Caco-2 (cell line): ENCODE measurements at places on chromosomes 1 and 21. TPM values are rescaled to one million over a fixed set of nuclear protein-coding genes. Genes with fewer than 3 reads are reported as not detected.

DNA sequence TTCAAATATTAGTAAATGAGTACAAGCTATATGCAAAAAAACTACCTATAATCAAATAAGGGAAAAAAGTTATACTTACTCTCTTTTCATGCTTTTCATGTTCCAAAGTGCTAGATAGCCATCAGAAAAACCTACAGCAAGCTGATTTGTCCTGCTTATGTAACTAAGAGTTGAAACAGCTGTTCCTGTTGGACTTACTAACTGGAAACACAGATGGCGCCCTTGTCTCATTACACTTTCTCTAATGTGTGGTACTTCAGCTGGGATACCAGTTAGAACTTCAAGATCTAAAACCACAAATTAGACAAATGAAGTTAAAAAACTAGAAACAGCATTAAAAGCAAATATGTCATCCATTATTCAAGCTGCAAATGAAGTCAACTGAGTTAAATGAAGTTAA, 24.3 kb downstream of the AHCTF1 start:
- DNase-seq, result no peak

GRCh38 chr1:44151332-44151731, 9.9 kb upstream of the KLF18 start:
- DNase-seq, result no peak

DMRTA2 gene
- 3.1 and 3.4 TPM in 2 replicates for total RNA-seq

CD34 gene
- not detected in 2 replicates for total RNA-seq

GRCh38 chr1:20187813-20188454, 1.6 kb upstream of the PLA2G2C start:
- no peak for DNase-seq

DNA sequence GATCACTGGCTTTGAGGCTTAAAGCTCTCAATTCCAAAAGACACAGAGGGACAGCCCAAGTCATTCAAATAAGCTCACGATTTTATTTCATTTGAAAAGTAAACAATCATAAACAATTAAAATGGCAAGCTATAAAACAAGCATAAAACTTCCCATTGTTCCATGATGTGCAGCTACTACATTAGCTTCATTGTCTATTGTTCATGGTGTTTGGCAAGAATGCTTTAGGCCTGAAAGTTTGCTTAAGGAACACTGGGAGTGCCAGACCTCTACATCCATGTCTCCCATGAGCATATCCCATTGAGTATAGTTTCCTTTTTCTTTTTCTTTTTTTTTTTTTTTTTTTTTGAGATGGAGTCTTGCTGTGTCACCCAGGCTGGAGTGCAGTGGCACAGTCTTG, 286.1 kb upstream of the ESRRG start:
- no peak for DNase-seq

CASQ2 gene
- total RNA-seq, result 0.18 TPM in 1 of 2 replicates, not detected in the other

- DNase-seq, result no peak
These were observed 885.7 kb downstream of the PLA2G4A start for GRCh38 chr1:187714470-187714869.

DNA sequence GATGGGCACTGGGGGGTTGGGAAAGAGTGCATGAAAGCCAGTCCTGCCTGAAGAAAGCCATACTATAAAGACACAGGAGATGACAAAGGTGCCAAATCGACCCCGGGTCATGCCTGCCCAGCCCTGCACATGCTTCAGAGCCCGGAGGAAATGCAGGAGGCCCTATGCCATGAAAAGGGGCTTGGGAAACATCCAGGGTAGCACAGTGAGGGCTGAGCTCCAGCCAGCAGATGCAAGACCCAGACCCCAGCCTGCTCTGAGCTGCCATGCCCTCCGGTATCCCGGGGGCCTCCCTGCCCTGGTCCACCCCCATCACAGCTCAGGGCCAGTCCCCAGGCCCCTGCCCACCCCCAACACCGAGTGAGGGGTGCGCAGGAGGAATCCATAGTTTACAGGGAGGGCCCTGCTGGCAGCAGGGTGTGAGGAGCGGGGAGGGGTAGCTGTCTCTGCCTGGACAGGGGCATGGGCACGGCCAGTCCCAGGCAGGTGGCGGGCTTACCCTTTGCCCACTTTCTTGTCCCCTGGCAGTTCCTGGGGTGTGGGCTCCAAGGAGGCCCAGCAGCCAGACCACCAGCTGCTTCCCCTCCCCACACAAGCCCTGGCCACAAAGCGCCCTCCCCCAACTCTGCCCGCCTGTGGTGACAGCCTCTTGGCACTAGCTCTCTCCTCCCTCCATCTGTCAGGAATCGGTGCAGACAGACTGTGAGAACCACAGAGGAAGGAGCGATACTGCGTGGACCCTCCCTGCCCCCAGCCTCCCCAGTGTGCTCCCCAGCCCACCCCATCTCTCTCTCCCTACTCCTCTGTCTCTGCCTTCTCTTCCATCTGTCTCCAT, 16.8 kb downstream of the LRP8 start:
- DNase-seq, result no peak

GRCh38 chr1:225319871-225320270, 108.0 kb downstream of the LBR start:
- no peak for DNase-seq

FAM131C gene
- total RNA-seq, result 0.41 and 0.44 TPM in 2 replicates

GRCh38 chr1:214552174-214552608, 789 bp upstream of the PTPN14 start:
- DNase-seq, result peak; percentile 91

DNA sequence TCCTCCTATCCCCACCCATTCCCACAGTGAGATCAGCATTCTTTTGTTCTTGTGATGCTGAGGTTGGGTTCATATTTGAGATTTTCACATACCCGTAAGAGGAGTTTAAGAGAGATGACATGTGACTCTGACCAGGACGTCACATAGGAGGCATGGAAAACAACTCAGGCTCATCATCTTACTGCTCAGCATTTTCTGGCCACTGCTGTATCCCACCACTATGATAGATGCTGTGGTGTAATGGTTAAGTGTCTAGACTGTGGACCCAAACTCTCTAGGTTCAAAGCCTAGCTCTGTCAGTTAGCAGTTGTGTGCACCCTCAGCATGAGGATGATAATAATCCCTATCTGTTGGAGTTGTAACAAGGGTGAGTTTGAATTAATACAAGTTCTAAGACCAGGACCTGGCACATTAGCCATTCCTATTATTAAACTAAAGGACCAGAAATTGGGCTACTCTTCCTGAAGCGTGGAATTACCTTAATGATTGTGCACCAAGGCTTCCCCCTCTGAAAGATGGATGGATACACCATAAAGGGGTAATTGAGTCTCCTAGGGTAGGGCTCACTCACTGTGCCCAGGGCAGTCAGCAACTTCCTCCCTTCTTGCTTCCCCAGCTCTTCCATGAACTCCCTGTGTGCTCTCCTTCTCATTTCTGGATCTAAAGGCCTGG, 40.9 kb downstream of the LGR6 start:
- DNase-seq, result no peak

DNA sequence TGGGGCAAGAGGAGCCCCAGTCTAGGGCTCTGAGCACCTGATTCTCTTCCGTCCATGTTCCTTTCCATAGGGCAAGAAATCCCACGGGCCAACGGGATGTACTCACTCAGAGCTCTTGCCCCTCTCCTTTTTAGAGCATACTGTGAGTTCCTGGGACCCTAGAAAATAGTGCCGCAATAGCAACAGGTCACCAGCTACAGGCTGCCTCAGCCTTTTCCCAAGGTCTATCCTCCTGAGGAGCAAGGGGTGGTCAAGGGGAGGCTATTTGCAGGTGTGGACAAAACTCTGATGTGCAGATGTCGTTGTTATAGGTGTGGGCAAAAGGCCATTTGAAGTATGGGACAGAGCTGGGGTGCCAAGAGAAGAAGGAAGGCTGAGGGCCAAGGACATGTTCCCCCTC, 1.6 kb upstream of the QSOX1 start:
- no peak for DNase-seq

DNA sequence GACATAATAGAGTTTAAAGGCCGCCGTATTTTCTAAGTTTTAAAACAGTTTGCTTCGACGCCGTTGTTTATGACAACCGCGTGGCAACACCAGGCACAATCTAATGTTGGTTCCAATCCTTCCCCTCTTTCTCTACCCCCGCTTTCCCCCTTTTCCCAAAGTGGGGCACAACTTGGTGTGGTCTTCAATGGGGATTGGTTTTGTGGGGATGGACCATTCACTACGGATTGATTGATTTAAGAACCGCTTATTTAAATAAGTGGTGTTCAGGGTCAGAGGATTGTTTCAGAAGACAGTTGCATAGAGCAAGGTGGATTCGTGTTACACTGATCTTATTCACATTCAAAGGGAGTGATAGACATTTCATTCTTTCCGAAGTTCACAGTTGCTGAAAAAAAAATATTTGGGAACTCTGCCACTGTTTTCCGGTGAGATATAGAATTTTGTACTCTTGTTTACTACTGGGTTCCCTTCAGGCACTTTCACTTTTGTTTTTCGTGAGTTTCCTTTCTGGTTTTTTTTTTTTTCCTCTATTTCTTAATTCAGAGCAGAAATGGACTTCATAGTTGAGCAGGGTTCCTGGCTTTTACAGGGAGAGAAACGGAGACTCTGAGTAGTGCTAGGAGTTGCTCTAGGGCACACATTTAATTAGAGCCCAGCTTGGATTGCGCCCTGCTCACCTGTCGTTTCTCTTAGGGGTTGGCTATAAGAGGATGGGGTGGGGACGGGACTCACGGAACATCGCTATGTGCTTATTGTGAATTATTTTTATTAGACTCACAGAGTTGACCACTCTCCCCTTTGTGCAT, 79.6 kb upstream of the AK4 start:
- DNase-seq, result no peak

GRCh38 chr21:45264146-45264911, 23.4 kb downstream of the POFUT2 start:
- DNase-seq, result no peak

DNA sequence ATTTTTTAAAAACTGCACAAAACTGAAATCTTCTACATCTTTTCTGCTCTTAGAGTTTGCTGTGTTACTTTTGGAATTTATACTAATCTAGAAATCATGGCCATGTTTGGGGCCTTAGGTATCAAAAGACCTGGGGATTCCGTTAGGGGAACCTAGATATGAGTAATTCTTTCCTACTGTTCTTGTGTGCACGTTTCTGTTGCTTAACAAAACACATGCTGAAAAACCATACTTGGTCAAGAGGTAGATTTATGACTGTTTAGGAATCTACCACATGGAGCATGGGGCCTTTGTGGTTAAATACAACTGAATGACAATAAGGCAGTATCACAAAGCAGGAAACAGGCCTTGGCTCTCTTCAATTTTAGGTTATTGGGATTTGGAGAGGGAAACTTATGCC, 291.9 kb upstream of the USP25 start:
- no peak for DNase-seq

DNA sequence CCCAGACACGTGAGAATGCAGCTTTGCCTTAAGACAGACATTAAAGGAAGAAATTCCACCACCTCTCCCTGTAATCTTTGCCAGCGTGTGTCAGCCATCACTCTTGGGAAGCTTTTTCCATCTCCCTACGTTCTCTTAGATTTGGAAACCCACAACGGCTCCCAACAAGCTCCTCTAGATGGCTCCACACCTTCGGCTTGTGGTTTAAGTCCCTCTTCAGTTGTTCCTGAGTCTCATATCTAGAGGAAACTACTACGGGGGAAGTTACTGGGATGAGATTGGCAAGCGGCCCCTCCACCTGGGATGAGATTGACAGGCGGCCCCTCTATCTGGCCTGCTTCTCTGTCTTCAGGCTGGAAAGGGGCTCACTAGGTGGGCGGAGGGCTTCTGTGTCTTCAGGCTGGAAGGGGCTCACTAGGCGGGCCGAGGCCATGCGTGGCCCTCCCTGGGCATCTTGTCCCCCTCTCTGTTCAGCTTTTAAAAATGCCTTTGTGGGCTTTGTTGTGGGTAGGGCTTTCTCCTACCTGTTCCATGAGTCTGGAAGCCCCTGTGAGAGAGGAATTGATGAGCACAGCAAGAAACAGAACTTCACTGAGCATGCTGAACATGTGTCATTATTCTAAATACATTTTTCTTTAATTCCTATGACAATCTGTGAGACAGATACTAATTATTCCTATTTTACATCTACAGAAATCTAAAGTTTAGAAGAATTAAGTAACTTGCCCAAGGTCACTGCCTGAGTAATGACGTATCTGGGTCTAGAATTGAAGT, 670.5 kb downstream of the KIF26B start:
- no peak for DNase-seq

OR2L13 gene
- not detected in 2 replicates for total RNA-seq

TMEM54 gene
- 48.1 and 50.1 TPM in 2 replicates for total RNA-seq

DNA sequence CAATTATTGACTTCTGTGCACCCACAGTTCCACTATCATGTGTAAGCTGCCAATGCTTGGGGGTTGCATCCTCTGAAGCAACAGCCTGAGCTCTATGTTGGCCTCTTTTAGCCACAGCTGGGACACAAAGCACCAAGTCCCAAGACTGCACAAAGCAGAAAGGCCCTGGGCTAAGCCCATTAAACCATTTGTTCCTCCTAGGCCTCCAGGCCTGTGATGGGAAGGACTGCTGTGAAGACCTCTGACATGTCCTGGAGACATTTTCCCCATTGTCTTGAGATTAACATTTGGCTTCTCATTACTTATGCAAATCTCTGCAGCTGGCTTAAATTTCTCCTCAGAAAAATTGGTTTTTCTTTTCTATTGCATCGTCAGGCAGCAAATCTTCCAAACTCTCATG, 123.7 kb upstream of the DEPDC1 start:
- DNase-seq, result no peak

RHD gene
- not detected in 2 replicates for total RNA-seq

- no peak for DNase-seq
These were observed 15.4 kb downstream of the POLR3GL start for GRCh38 chr1:145979746-145980456.

- no peak for DNase-seq
These were observed 15.0 kb upstream of the BARHL2 start for GRCh38 chr1:90732136-90732535.

MPZ gene
- 0.20 and 0.23 TPM in 2 replicates for total RNA-seq

DNA sequence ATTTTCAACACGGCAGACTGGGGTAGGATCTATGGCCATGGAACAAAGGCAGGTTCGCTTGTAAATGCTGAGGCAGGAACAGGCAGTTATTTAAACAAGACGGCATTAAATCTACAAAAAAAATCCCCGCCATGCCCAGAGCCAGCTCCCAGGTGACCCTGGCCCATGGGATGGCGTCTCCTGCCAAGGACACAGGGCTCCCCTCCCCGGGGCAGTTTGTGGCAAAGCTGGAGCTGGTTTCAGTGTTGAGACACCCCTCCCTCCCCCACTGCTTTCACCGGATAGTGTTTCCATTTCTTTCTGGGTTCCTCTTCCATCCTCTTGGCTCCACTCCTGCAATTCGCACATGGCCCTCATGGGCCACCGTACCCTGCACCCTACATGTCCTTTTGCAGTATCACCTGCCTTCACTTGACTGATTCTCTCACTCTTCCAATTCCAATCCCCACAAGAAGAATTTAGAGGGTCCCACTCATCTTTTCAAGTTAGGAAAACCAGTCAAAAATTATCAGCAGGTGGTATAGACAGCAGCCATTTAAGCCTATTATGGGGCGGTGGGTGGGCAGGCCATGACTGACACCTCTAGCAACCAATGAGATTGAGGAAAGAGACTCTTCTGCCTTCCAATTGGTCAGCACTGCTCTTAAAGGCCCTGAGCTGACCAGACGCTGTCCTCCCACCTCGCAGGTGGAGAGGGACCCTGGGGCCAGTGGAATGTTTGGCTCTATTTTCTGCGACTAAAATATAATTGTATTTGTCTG, 52.0 kb downstream of the OLIG1 start:
- DNase-seq, result peak; percentile 45

PGBD2 gene
- total RNA-seq, result 6.7 and 7.0 TPM in 2 replicates

SKI gene
- total RNA-seq, result 38.2 and 39.8 TPM in 2 replicates
